ENCODE measurements at places on chromosomes 1 and 21.
A peak's percentile ranks its signal among the peaks of the same experiment; 100 is the strongest.

- DNase-seq, result no peak
Observed at GRCh38 chr1:207463021-207463420, 8.9 kb downstream of the CR2 start.

DNA sequence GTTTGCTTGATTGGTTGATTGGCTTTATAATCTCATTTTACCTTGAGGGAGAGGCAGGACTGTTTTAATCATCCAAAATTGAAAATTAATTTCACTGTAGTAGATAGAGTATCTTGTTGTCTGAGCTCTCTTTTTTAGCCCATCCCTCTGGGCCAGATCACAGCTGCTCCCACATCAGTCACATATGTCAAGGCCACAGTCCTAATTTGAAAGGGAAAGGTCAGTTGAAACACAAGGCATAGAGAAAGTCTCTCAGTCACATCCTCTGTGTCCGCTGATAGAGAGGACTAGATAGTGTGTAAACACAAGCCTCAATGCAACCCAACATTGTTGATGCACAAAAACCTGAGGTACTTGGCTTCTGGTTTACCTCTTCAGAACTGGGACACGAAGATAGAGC, 6.8 kb downstream of the C1orf74 start:
- no peak for DNase-seq

- DNase-seq, result no peak
Observed at GRCh38 chr1:27027575-27028250, 15.1 kb upstream of the TENT5B start.

GRCh38 chr1:23163395-23163794, 5.3 kb downstream of the LUZP1 start:
- no peak for DNase-seq

DNA sequence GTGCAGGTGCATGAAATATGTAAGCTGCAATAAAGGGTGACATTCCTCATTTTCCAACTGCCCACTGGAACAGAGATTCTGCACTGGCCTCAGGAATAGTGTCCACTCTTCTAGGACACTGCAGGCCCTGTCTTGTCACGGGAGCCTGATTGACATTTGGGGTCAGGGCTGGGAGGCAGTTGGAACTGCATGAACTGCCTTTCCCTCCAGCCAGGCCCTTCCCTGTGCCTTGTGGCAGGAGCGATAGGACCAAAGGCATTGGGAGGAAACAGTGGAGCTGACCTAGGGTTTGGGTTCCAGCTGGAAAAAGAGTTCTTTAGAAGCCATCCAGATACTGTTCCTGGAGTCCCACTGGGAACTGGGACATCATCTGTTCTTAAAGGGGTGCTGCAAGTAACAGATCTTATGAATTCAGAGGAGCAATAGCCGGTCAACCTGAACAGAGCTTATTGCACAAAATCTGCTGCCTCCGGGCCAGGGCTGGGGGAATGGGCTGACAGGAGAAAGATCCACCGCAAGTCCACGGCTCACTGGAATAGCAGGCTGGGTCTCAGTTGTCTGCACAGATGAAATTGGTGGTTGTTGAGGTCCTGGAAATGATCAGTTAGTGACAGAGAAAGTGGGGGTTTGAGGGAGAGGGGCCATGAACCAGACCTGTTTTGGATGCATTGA, 451.7 kb downstream of the CAMTA1 start:
- DNase-seq, result no peak

- no peak for DNase-seq
Observed at GRCh38 chr1:227938911-227939790, 8.6 kb downstream of the WNT9A start.

- no peak for DNase-seq
Observed at GRCh38 chr1:209607102-209607794, 23.7 kb downstream of the CAMK1G start.

GRCh38 chr1:35707601-35708440, 10.9 kb downstream of the C1orf216 start:
- no peak for DNase-seq

GRCh38 chr21:26892151-26892550, 46.9 kb upstream of the ADAMTS1 start:
- DNase-seq, result no peak

GRCh38 chr21:33747420-33747819, 105.1 kb downstream of the ITSN1 start:
- no peak for DNase-seq

DNA sequence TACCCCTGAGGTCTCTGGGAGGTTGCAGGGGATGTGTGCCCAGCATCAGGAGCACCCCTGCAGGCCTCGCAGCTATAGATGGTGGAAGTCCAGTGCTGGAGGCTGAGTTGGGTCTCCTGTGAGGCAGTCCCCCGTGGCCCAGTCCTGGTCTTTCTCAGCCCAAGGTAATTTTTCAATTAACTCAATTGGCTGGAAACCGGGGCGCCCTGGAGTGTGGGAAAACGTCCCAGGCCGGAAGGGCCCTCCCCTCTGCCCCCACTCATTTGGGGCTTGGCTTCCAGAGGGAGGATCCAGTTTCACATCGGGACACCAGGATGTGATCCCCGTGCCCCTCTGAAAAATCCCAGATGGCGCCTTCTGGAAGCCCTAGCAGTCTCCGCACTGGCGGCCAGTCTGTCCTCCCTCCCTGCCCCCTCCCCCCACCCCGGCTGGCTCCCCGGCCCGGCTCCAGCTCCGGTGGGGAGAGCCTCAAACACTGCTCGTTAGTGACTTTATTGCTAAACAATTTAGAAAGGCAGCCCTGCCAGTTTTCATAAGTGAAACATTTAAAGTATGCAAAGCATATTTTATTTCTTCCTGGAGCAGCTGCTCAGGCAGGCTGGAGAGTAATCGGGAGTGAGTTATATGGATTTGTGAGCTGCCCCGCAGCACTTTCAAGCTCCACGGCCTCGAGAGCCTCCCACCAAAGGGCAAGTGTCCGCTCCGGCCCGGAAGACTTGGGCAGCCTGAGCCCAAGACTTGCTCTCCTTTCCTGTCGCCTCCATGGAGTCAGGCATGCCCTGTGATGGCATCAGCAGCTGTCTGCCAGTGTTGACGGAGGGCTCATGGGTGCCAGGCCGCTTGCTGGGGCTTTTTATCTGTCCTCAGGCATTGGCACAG, 208.2 kb upstream of the TMEM51 start:
- peak; percentile 50 for DNase-seq

DNA sequence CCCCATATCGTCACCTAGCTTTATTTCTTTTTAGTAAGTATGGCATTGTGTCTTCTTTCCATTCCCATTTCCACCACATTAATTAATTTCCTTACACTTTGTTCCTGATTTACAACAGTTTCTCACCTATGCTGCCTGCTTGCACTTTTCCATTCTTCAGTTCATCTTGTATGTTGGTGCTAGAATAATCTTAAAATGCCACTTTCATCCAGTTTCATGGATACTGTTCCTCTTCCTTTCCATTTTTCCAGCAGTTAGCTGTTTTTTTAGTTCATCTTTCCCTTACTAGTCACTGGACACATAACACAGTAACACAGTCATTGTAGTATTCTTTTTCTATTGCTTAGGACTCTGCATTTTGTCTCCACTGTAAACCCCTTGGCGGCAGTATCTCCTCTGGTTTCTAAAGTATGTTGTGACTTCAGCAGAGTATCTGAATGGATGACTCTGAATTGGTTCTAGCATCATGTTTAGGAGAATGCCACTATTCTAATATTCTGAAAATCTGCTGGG, 2.1 kb downstream of the CDC7 start:
- DNase-seq, result no peak

GRCh38 chr1:1788646-1789431, 10.6 kb upstream of the NADK start:
- no peak for DNase-seq

DNA sequence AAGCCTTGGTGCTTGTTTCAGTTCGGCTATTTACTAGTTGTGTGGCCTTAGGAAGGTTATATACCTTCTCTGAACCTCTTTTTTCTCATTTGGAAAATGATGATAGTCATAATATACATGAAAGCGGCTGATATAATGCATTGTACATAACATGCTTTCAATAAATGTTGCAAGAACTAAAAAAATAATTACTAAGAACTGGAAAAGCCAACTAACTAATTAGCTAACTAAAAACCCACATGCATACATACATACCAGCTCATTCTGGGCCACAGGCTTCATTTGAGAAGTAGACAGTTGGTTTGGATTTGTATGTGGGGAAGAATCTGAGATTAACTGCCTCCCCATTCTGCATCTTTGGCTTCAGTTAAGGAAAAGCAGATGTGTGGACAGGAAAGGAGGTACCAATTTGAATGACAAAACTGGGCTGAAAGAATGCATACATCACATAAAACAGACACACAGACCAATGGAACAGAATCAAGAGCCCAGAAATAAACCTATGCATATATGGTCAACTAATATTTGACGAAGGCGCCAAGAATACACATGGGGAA, 217.9 kb downstream of the TM2D1 start:
- no peak for DNase-seq

DNA sequence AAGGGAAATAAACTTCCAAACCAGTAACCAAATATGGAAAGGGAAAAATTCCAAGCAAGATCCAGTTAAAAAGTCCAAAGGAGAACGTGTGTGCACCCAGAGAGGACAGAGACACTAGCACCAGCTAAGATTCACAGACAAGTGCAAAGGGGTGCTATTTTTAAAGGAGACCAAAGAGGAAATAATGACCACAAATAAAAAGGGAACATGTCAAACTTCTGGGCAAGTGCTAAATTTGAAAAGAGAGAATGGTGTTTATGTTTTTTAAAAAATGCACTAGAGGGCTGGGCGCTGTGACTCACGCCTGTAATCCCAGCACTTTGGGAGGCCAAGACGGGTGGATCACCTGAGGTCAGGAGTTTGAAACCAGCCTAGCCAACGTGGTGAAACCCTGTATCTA, 8.6 kb downstream of the JAM2 start:
- no peak for DNase-seq

DNA sequence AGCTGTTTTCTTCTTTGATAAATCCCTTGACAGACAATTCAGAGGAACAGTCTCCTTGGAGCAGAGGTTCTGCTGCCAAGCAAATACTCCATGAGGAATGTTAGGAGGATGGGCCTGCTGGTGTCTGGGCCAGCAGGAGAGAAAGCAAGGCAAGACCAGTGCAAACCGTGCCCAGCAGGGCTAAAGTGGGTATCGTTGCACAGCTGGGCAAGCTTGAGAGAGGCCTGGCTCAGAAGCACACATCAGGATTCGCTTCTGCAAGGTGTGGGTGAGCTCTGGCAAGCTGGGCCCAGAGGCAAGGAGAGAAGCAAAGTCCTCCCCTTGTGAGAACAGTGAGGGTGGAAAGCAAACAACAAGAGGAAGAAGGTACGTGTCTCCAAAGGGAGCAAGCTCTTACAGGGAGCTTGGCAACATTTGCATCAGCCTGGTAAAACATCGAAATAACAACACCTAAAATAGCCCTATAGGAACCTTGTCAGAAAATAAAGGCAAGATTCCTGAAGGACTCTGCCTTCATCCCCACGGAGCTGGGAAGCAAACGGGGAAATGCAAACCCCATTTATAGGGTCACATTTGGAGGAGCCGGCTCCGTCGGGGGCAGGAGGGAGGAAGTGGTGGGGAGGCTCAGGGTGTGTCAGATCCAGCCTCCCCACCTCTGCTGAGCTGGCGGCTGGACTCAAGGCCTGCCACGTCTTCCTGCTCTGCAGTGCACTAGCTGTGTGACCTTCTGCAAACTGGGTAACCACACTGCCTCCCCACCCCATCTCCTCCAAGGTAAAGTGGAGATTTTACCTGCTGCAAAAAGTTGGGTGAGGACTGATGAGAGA, 62.3 kb upstream of the HIVEP3 start:
- no peak for DNase-seq

GRCh38 chr1:186189156-186189555, 185.9 kb downstream of the TPR start:
- no peak for DNase-seq

GRCh38 chr1:155005076-155006011, 2.7 kb downstream of the ZBTB7B start:
- no peak for DNase-seq

- DNase-seq, result no peak
Observed at GRCh38 chr21:42665026-42665425, 11.6 kb downstream of the PDE9A start.

DNA sequence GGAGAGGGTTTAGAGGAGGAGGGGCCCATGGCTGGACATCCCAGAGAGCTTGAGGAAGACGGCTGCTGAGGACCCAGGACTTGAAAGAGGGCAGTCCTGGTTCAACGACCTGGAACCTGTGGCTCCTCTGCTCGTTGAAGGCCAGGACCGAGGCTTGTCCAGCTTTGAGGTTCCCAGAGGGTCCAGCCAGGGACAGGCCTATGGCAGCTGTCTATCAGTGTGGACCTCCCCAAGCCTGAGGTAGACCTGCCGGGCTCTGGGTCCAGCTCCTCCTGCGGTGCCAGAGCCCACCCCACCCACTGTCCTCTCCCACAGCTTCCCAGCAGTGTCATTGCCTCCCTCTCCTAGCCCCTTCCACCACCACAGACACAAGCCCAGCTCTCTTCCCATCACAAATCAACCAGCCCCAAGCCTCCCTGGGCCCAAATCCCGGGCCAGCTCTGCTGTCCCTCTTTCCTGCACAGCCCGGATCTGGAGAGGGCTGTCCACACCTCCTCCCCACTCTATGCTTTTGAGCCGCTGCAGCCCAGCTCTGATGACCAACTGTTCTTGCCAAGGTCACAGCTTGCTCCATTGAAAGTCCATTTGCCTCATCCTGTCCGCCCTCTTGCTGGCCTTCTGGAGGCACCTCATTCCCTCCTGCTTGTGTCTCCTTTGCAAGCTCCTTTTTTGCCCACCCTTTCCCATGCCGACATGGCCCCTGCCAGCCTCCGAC, 48.7 kb upstream of the EDN2 start:
- DNase-seq, result no peak

DNA sequence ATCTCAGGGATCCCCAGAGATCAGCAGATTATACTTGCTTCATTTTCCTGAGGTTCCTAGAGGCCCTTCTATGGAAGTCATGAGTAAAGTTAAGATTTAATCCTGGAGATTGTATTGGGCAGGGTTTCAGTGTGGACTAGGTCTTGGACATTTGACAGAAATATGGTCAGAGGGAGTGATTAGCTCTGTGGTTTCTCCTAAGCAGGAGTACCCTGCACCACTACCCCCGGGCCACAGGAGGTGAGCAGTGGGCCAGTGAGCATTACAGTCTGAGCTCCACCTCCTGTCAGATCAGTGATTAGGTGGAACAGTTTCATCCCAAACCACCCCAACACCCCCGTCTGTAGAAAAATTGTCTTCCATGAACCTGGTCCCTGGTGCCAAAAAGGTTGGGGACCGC, 43.2 kb downstream of the PHACTR4 start:
- no peak for DNase-seq

GRCh38 chr21:38236232-38236631, 20.6 kb upstream of the KCNJ15 start:
- no peak for DNase-seq

DNA sequence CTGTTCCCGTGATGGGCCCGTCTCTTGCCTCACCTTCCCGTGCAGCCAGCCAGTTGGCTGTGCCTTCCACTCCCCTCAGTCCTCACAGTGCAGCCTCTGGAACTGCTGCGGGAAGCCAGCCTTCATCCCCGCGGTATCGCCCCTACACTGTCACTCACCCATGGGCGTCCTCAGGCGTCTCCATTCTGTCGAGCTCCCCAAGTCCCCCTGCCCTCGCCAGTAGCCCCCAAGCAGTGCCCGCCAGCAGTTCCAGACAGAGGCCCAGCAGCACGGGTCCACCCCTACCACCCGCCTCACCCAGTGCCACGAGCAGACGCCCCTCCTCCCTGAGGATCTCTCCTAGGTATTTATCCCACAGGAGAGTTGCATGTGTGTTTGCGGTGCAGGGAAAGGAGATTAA, 73.5 kb downstream of the UBE4B start:
- no peak for DNase-seq

- DNase-seq, result no peak
Observed at GRCh38 chr1:7717748-7718368, 53.2 kb upstream of the VAMP3 start.
